CD4-positive, alpha-beta T cell treated with Interferon alpha-2 for 1 hour (primary cell): ENCODE measurements at places on chromosomes 12 and 14.

DNA sequence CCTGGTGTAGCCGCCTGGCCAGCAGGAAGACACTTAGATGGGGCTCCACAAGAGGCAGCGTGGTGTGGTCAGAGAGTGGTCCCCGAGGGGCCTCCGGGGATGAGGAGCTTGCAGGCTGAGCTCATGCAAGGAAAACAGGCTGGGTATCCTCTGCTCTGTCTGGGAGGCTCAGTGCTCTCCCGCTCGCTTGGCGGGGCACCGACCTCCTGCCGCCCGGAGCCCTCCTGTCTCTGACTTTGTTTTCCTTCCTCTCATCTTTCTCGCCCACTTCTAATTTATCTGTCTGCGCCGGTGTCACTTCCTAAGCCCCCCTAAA is 31.3 kb upstream of the DLK1 start:
- no peak for DNase-seq

GRCh38 chr12:98509063-98509462 is 6.3 kb upstream of the TMPO start:
- DNase-seq: no peak

- DNase-seq: no peak
These were observed 30.8 kb downstream of the ADCK1 start for GRCh38 chr14:77830692-77831091.

DNA sequence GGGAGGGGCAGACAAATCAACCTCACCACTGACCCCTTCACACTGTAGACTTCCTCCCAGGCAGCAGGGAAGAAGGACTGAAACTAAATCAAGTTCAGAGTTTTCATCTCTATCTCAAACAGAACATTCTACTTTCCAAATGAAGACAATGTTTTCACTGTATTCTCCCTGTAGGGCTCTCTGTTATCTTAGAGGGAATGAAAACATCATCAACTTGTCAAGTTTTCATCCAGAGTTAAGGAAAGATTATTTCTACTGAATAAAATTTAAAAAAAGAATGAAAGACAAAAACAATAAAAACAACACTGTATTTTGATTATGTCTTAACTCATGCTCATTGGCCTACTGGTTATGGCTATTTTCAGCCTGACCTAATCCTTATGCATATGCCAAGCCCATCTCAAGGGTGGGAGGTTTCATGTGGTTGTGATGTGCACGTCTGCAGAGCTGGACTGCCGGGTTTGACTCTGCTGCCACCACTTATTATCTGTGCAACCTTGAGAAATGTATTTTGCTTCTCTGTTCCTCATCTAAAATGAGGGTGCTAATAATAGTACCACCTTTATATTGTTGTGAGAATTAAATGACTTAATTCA is 152.0 kb upstream of the AVPR1A start:
- no peak for DNase-seq

DNA sequence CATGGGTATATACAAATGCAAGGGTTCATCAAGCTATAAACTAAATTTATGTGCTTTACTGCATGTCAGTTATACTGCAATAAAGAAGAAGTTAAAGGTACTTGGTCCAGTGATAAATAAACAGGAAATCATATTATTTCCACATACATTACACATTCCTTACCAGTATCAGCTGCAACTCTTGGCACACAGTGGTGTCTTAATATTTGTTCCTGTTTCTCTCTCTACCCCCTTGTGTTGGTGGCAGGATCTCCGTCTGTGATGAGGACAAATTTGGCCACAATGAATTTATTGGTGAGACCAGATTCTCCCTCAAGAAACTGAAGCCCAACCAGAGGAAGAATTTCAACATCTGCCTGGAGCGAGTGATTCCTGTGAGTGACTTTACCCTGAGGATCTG is 19.2 kb upstream of the OAS1 start:
- no peak for DNase-seq

DNA sequence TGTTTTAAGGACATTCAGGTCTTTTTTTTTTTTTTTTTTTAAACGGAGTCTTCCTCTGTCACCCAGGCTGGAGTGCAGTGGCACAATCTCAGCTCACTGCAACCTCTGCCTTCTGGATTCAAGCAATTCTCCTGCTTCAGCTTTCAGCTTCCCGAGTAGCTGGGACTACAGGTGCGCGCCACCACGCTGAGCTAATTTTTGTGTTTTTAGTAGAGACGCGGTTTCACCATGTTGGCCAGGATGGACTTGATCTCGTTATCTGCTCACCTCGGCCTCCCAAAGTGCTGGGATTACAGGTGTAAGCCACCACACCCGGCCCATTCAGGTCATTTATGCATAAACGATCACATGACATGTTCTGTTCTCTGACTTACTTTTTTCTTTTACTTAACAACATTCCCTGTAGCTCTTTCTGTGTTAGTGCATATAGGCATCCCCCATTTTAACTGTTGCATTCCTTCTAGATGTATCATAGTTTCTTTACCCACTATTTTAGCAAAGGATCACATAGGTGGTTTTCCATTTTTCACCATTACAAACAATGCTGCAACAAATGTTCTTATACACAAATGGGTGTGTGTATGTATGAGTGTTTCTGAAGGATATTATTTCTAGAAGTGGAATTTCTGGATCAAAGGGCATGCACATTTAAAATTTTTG is 74.2 kb downstream of the ARF6 start:
- DNase-seq: no peak
